Stimulated activated CD4-positive, alpha-beta T cell treated with anti-CD3 and anti-CD28 coated beads, TNF-alpha, amount 100 ng/mL, for 1 hour (primary cell): ENCODE measurements at places on chromosomes 4 and X.

DNA sequence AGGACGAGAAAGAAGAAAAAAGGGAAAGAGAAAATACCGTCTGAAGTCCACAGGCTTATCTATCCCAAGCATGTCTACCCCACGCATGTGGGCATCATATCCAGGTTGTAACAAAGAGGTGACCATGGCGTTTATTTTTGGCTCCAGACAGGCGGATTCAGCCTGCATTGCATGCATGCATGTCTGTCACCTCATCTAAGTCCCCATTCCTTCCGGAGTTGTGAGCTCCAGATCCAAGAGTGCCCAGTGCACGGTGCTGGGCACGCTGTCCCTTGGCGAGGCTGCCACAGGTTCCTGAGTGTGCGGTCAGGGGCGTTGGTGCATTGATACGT lies 905 bp upstream of the GALNTL6 start:
- no peak for DNase-seq

- DNase-seq: peak; percentile 18
Observed at GRCh38 chrX:45710081-45710801, 509.6 kb upstream of the DIPK2B start.

DNA sequence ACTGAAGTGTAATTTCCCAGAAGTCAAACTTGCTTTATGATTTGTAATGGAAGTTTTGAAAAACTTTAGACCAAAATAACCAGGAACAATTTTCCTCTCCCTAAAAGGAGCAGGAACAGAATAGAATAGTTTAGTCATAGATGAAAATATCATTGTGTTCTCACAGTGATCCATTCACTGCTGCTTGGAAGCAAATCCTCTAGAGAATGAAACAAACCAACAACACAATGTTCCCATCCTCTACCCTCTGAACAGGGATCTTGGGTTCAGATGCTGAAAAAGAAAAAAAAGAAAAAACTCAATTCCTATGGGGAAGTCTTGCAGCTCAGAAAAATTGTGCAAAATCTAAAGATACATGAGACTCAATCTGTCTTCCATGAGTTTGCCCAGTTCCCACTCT lies 12.2 kb downstream of the DSPP start:
- no peak for DNase-seq

DNA sequence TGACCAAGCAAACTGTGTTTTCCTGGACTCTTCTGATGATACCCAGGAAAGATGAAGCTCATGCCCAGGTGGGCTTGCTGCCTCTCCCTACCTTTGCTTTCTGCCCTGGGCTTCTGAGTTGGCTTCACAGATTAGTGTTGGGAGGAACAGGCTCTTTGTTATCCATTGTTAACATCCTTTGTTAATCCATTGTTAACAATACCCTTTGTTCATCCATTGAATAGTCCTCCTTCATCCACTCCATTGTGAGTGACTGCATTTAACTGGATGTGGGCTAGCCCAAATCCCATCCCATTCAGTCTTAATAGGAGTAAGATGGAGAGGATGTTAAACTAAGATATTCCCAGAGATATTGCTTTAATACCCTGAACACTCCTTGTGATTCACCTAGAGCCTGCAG lies 199.0 kb upstream of the LNX1 start:
- no peak for DNase-seq

DNA sequence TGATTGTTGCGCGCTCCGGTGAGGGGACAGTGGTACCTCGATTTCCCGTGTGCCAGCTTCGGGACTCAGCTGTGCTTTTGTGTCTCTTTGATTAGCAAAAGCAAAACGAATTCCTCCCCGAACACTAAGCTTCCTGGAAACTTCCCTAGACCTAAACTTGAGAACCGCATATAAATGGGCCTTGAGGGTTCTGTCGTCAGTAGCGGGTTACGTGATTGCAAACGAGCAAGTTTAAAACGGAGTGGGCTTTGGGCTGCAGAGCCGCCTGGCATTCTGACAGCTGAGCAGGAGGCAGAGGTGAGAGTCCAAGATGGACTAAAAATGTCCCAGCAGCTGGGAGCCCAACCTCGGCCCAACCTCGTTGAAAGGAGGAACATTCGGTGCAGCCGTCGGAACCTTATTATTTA lies 1.2 kb upstream of the TAPT1 start:
- DNase-seq: no peak

DNA sequence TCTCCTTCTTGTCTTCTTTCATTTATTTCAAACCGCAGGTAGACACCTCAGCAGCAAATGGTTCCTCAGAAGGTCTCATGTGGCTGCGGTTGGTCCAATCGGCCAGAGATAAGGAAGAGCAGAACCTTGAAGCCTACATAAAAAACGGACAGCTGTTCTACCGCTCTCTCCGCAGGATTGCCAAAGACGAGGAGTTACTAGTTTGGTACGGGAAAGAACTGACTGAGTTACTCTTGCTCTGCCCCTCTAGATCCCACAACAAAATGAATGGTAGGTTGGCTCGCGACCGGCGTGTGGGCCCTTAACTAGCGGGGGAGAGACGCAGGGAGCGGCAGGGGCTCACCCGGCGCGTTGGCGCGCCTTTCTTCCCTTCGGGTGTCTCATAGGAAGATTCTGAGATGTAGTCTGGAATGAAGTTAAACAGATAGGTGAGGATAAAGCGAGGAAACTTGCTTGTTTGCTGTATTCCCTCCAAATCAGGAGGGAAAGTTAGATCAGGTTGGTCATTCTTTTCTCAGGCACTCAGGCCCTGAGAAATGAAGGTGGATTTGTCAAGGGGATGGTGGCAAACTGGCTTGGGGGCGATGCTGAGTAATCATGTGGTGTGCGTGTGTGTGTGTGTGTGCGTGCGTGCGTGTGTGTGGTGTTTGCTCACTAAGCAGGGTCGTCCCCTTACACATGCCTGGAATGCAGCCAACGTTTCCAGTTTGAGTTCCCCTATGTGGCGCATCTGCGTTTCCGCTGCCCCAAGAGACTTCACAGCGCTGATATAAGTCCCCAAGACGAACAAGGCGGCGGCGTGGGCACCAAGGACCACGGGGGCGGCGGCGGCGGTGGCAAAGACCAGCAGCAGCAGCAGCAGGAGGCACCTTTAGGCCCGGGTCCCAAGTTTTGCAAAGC lies 4.2 kb downstream of the PRDM8 start:
- peak; percentile 46 for DNase-seq

DNA sequence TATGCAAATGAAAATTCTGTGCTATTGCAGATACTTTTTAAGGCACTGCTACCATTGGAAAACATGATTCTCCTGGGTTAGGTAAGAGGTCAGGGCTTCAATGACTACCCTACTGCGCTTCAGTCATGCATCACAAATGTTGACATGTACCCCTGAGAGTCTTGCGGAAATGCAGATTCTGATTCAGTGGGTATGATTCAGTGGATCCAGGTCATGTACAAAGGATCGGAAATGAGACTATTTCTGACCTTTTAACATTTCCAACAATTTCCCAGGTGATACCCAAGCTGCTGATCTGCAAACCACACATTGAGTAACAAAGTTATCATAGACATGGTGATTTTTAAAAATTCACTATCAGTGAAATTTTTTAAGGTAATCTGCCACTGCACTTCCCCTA lies 62.6 kb downstream of the DDX53 start:
- no peak for DNase-seq

DNA sequence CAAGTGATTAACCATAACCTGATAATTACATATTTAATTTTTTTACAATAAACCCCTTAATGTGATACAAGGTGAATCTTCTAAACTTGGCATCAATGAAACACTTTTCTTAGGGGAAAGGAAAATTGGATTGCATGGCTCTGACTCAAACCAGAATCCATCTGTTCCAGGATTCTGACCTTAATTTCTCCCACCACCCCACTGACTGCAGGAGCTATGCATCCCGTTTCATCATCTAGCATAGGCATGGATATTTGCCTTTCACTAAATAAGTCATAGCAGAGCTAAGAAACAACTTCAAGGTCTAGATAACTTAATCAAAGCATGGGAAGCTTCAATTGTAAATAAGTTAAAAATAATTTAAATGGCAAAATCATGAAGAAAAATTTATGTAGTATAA lies 156.3 kb downstream of the BTC start:
- DNase-seq: no peak

DNA sequence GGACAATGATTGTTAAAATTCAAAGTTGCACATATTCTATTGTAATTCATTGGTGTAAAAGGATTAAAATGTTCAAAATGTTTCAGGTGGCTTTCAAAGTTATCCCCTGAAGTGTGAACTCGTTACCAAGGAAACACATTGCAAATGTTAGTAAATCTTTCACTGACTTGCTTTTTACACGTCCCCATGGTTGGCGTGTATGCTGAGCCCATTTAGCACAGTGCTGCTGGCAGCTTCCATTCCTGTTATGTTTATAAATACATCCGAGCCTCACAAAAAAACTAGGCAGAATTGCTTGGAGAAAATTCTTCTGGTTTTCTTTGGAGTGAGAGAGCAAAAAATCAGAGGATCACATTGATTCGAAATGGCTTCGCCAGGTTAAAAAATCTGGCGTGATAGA lies 105.9 kb upstream of the HPGD start:
- no peak for DNase-seq

- DNase-seq: no peak
Observed at GRCh38 chrX:28329156-28329555, 258.1 kb upstream of the IL1RAPL1 start.

DNA sequence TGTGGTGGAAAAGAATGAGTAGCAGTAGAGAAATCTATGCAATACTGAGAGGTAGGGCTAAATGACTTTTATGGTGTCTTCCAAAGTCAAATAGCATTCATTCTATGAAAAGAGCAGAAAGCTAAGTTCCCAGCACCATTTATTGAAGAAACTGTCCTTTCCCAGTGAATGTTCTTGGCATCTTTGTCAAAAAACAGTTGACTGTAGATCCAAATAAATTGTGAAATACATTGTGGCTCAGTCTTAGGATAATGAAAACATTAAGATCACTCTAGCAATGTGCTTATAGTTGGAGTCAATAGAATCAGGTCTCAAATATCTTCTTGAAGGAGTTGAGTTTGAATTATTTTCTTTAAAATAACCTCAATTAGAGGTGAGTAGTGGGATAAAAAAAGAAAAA lies 19.4 kb downstream of the AREG start:
- DNase-seq: no peak

DNA sequence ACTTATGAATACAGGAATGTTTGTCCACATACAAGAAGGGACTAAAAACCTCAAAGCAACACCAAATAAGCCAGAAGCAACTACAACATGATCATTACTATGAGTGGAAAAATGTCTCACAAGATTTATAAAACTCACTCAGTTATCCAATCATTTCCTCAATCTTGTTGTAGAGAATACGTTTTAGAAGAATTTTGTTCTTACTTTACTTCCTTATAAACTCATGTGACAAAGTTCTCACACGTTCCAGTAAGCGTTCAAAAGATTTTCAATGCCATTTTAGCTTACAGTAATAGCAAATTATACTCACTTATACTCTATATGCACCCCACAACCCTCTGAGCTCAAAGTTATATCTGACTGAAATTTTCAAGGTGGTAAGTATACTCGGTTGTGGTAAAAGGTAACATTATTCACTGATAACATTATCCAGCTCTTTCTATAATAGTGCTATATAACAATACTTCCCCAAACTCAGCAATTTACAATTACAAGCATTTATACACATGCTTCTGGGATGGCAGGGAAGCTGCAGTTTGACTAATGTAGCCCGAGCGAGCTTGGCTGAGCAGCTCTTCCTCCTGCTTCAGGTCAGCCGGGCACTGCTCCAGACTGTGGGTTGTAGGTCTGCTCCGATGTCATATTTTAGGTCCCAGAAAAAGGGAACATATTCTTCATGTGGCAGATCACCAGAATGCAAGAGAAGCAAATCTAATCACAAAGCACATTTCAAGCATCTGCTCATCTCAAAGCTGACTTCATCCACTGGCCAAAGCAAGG lies 226.3 kb downstream of the RCHY1 start:
- DNase-seq: no peak

- no peak for DNase-seq
Observed at GRCh38 chr4:20576861-20577260, 123.4 kb upstream of the PACRGL start.

- no peak for DNase-seq
Observed at GRCh38 chrX:107484002-107484726, 34.7 kb downstream of the FRMPD3 start.

GRCh38 chr4:119284876-119285780 lies 36.8 kb downstream of the FABP2 start:
- DNase-seq: no peak

GRCh38 chr4:80069837-80070731 lies 2.9 kb downstream of the ANTXR2 start:
- DNase-seq: no peak

GRCh38 chr4:56612282-56612681 lies 68.8 kb downstream of the HOPX start:
- DNase-seq: no peak

DNA sequence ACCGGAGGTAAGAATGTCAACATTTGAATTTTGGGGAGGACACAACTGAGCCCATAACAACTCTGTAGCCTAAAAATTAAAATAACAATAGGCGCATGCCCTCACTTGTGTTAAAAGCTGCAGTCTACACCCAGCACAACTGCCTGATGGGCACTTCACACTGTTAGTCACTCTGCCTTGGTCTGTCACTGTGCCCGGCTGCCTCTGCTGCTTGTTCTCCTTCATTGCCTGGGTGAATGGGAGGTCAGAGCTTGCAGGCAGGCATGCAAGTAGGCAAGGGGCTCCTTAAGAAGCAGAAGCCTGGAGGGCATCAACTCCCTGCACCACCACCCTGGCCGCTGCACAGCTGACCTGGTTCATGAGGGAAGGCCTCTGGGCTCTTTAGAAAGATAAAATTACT lies 374.8 kb downstream of the MID1IP1 start:
- DNase-seq: no peak

- DNase-seq: no peak
Observed at GRCh38 chrX:155334486-155335336, at the start of gene CLIC2. Gene CLIC2 (minus strand): TSS chrX:155334614. CDS start chrX:155334427, 187 bp downstream.

- DNase-seq: no peak
Observed at GRCh38 chrX:68252664-68253063, 180.6 kb downstream of the OPHN1 start.

GRCh38 chr4:30258949-30259348 lies 461.2 kb upstream of the PCDH7 start:
- DNase-seq: no peak

- no peak for DNase-seq
Observed at GRCh38 chr4:88526221-88526815, 2.7 kb upstream of the PYURF start.

DNA sequence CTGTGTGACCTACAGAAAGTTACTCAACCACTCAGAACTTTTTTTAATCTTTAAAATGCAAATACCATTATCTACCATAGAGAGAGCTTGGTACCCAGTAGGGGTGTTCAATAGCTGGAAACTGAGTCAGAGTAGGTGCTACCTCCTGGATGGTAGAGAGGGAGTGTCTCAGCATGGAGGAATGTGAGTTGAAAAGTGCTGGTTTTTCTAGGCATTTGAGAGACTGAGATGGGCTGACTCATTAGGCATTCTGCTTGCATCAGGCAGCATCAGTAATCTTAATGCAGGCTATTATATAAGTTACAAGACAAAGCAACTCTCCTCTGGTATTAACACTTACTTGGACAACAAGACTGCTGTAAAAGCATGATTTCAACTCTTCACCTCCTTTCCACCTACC lies 70.9 kb upstream of the ARHGEF9 start:
- no peak for DNase-seq

GRCh38 chrX:20197641-20198210 lies 56.1 kb upstream of the EIF1AX start:
- no peak for DNase-seq
